ENCODE measurements at places on chromosomes 1 and 21.

GRCh38 chr1:226662642-226663326 is 76.3 kb downstream of the ITPKB start:
- DNase-seq = no peak

DNA sequence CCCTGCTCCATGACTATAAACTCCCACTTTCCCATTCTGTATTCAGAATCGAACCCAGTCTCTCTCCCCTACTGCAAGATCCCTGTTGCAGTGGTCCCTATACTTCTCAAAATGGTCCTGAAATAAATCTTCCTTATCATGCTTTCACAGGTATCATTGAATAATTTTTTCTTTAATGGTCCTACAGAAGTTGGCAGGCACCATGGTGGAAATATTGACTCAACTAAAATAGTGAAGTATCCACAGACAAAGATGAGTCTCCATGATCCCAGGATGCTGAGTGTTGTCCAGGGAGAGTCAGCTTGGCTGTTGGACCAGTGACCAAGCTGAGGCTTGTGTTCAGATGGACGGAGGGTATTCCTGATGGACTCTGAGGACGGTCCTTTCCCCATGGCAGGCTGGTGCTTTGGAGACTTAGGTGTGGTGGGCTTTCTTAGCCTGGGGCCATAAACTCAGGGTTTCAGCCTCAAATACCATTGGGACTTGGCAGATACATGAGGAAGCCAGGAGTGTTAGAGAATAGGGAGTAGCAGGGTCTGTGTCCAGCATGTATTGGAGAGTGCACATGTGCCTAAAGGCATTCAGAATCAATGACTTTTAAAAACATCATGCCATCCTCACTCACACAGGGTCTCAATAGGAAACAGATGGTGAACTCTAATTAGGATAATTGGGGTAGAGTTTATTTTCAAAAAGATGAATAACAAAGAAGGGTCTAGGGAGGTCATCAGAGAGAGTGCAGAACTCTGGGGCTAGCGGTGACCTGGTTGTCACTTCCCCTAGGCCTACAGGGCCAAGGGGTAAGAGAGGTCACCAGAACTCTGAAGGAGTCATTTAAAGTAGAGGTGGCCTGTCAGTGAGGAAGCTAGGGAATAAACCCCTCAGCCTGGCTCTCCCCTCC is 19.8 kb downstream of the TINAGL1 start:
- no peak for DNase-seq

DNA sequence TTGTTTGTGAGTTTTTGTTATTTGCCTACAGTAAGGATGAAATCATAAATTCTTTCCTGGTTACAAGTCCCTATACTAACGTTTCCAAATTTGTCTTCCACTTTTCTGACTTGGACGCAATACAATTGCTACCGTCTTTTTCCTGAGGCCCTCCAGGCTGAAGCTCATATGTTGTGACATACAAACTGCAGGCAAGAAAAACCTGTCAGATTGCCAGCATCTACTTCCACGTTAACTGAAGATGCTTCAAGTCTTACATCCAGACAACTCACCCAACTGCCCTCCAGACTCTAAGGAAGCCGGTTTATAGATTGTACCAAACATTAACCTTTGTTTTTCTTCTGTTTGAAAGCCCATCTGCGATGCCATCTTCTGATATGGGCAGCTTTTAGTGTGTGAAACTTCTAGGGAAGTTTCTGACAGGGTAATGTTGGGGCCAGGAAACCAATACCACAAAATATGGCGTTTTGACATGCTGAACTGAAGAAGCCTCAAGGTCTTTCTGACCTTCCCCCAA is 21.4 kb upstream of the RNF11 start:
- DNase-seq = no peak

DNA sequence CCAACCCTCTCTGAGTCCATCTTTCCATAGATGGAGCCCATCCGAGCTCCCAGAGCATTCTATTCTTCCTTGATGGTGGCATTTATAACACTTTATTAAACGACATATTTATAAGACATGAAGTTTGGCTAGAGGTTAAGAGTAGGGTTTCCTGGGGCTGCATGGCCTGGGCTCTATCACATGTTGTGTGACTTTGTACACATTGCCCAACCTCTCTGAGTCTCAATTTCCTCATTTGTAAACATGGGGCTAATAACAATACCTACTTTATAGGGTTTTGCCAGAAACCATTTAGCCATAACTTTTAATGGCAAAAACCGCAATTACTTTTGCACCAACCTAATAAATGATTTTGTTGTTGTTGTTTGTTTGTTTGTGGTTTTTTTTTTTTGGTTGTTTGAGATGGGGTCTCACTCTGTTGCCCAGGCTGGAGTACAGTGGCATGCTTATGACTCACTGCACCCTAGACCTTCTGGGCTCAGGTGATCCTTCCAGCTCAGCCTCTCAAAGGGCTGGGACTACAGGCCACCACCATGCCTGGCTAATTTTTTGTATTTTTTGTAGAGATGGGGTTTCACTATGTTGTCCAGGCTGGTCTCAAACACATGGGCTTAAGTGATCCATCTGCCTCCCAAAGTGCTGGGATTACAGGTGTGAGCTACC is 13.9 kb upstream of the ASAP3 start:
- no peak for DNase-seq

DNA sequence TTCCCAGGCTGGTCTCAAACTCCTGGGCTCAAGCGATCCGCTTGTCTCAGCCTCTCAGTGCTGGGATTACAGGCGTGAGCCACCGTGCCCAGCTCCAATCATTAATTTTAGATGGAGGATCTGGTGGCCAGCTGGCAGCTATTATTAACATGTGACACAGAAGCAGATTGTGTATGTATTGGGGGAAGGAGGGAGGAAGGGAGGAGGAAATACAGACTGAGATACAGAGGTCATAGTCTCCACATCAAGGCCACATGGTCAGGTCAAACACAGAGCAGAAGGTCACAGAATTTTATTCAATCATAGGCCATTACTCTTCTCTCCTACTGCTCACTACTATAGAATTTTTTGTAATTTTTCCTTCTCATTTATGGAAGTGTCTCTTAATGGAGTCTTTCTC is 57.9 kb upstream of the ADORA3 start:
- no peak for DNase-seq

Measured in head of caudate nucleus (tissue), 42 donors.